ENCODE measurements at places on chromosomes 3 and 15.

DNA sequence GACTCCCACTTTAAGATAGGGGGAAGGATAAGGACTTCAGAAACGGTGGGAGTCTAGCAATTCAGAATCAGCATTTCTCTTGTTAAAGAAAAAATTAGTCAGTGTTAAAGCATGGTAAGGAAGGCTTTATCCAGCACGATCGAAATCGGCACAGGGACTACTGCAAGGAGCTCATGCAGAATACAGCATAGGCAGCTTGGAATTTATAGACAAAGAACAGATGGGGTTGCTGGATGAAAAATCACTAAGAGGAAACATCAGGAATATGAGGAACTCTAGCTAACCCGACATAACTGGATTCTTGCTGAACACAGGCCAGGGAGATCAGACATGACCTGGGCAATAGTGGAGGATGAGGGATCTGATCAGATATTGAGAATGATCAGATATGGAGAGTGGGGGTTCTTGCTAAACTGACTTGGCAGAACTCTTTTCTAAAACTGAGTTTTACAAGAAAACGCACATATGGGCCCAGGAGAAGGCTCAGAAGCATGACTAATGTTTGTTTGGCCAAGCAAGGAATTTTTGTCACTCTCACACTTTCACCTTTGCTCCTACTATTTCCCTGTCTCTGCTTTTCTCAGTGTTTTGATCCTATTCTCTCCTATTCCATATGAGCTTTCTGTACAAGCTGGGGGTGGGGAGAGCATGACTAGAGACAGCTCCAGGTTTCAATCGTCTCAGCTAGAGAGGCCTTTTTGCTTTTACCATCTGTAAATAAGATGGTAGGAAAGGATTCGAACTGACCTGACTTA lies 3.9 kb upstream of the PLCH1 start:
- no peak for DNase-seq

DNA sequence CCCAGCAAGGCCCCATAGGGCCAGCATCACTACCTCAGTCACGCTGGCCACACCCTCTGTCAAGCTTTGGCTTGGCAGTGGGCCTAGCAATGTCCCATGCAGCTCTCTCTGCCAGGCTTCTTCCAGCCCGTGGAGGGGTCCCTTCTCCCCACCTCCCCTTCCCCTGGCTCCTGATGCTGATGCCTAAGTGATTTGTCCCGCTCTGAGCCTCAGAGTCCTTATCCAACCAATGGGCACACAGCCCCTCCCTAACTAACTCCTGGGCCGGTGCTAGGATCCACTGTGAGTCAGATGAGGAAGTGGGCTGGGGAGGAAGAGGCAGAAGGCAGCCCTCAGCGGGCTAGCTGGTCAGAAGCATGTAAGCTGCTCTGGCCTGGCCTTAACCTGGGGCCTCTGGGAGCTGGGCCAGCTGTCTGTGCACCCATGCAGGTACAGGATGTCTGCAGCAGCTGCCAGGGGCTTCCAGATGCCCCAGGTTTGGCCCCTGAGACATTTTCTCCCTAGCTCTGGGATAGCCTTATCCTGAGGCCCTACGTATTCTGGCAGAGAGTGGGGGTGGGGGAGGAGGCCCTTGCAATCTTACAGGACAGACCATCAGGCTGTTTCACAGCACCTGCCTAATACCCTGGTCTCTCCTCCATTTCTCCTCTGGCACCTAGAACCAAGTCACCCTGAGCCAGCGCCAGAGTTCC lies 740 bp upstream of the ZBTB47 start:
- DNase-seq, result peak; percentile 85

GRCh38 chr3:52090933-52091468 lies 34.6 kb upstream of the DUSP7 start:
- DNase-seq, result no peak

DNA sequence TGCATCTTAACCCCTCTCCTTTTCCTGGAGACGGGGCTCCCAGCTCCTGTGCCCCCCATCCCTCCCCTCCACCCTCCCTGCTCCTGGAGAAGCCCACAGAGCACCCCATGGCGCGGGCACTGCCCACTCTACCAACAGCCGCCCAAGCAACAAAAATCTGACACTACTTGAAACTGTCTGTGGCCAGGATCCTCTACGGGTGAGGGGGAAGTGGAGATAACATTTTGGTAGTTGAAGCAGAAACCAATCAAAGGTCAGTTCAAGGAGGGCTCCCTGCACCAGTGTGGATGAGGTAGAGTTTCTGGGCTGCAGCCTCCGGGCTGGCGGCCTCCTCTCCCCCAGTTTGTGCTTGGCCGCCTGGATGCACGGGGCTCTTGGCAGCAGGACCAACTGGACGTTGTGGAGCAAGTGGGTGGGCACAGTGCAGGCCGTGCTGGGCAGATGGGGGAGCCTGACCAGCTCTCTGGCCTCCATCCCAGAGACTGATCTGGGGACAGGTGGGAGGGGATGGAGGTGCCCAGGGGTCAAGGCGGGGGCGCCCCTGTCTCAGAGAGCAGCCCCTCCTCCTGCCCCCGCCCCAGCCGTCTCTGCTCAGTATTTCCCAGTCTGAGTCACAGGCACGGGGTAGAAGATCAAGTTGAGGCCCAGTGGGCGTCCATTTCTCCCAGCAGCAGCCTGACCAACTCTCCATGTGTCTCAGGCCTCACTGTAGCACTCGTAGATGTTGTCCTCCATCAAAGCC lies 12.8 kb downstream of the H1-8 start:
- DNase-seq, result no peak

GRCh38 chr3:42515391-42515916 lies 13.0 kb downstream of the VIPR1 start:
- no peak for DNase-seq

Data from urothelium cell line (cell line).